K562 (cell line): ENCODE measurements at places on chromosomes 12 and 14. TPM values are rescaled to one million over a fixed set of nuclear protein-coding genes. Genes with fewer than 3 reads are reported as not detected.

The GARIN6 gene
- not detected in 2 replicates for polyA plus RNA-seq

The WNT1 gene
- polyA plus RNA-seq, result 0.38 TPM in 1 of 2 replicates, not detected in the other

The GALNT16 gene
- polyA plus RNA-seq, result not detected in 2 replicates

The STON2 gene
- polyA plus RNA-seq, result 20.2 and 24.9 TPM in 2 replicates

The CPNE8 gene
- polyA plus RNA-seq, result 2.4 and 2.5 TPM in 2 replicates

The LRTM2 gene
- polyA plus RNA-seq, result 0.09 TPM in 1 of 2 replicates, not detected in the other

The GPR65 gene
- polyA plus RNA-seq, result not detected in 2 replicates

The AQP6 gene
- 0.12 TPM in 1 of 2 replicates, not detected in the other for polyA plus RNA-seq

The PRMT5 gene
- polyA plus RNA-seq, result 216 and 257 TPM in 2 replicates

The MGP gene
- not detected in 2 replicates for polyA plus RNA-seq

The APOF gene
- polyA plus RNA-seq, result not detected in 2 replicates

The RPL36AL gene
- polyA plus RNA-seq, result 354 and 366 TPM in 2 replicates

The OTUB2 gene
- polyA plus RNA-seq, result 0.08 and 0.26 TPM in 2 replicates

The TAS2R13 gene
- not detected in 2 replicates for polyA plus RNA-seq

The SDR9C7 gene
- 0.13 TPM in 1 of 2 replicates, not detected in the other for polyA plus RNA-seq

The OR11G2 gene
- polyA plus RNA-seq, result not detected in 2 replicates

The DNAL1 gene
- 1.4 and 4.8 TPM in 2 replicates for polyA plus RNA-seq

The TEX22 gene
- polyA plus RNA-seq, result 0.18 and 0.23 TPM in 2 replicates

The HCAR1 gene
- polyA plus RNA-seq, result not detected in 2 replicates

The SLC22A17 gene
- polyA plus RNA-seq, result 0.04 TPM in 1 of 2 replicates, not detected in the other

The EPS8 gene
- polyA plus RNA-seq, result 0.62 and 0.80 TPM in 2 replicates

The PMEL gene
- polyA plus RNA-seq, result 1.1 and 2.5 TPM in 2 replicates

The CDCA3 gene
- polyA plus RNA-seq, result 80.3 and 103 TPM in 2 replicates

The PFKM gene
- 26.3 and 27.5 TPM in 2 replicates for polyA plus RNA-seq

The KRT7 gene
- not detected in 2 replicates for polyA plus RNA-seq

The SNAPC1 gene
- 7.5 and 7.7 TPM in 2 replicates for polyA plus RNA-seq

The KCNK13 gene
- polyA plus RNA-seq, result not detected in 2 replicates

The INSM2 gene
- polyA plus RNA-seq, result not detected in 2 replicates

The CD4 gene
- polyA plus RNA-seq, result 0.11 TPM in 1 of 2 replicates, not detected in the other

The LBHD2 gene
- not detected in 2 replicates for polyA plus RNA-seq

The PTPRR gene
- 10.0 and 10.3 TPM in 2 replicates for polyA plus RNA-seq

The SGPP1 gene
- polyA plus RNA-seq, result 4.7 and 5.2 TPM in 2 replicates

The COX8C gene
- not detected in 2 replicates for polyA plus RNA-seq

The RAP1B gene
- polyA plus RNA-seq, result 212 and 213 TPM in 2 replicates

The HOXC9 gene
- 5.1 and 10.4 TPM in 2 replicates for polyA plus RNA-seq

The TNS2 gene
- polyA plus RNA-seq, result 1.0 and 2.8 TPM in 2 replicates

The SCAF11 gene
- polyA plus RNA-seq, result 62.8 and 87.1 TPM in 2 replicates

The SYNE3 gene
- polyA plus RNA-seq, result 1.7 and 1.8 TPM in 2 replicates

The WASHC4 gene
- polyA plus RNA-seq, result 13.9 and 23.2 TPM in 2 replicates

The LYSET gene
- 7.9 and 11.5 TPM in 2 replicates for polyA plus RNA-seq

The GUCY2C gene
- polyA plus RNA-seq, result not detected in 2 replicates

The TAS2R8 gene
- not detected in 2 replicates for polyA plus RNA-seq

The DTX1 gene
- polyA plus RNA-seq, result not detected in 2 replicates

The SPSB2 gene
- polyA plus RNA-seq, result 10.5 and 13.7 TPM in 2 replicates
